ENCODE measurements at places on chromosomes 6 and 20.

DNA sequence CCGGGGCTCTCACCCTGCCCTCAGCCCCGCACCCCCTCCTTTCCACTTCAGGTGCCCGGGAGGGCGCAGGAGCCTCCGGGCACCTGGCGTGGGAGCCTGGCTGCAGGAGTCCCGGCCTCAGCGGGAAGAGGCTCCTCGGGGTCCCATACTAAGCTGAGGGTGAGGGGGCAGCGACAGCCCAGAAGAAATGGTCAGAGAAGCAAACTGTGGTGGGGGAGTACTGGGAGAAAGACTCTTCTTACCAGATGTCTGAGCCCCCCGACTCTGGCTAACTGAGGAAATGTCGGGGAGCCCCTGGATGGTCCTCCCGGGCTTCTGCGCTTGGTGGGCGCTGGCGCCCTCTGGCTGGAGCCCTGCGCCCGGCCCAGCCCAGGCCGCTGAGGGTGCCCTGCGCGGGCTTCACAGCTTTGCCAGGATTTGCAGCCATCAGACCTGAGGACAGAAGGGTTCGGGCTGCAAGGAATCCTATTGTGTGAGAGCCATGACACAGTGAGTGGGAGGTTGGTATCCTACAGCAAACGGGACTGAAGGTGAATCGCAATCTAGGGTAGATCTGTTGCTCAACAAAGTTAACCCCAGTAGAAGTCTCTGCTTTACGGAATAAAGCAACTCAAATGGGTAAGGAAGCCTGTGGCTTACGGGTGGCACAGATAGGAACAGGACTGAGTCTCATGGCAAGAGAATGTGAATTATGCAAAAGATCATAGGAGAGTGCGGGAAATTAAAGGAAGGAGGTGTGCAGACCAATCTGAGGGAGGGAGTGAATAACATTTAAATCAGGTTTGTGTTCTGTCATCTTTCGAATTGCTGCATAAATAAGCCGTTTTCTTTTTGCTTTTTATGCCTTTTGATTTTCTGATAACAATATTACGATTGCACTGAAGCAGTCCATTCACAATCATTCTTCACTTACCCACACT is 639 bp upstream of the RCAN2 start:
- peak; percentile 11 for DNase-seq

GRCh38 chr20:12014276-12014675 is 96.6 kb downstream of the BTBD3 start:
- no peak for DNase-seq

DNA sequence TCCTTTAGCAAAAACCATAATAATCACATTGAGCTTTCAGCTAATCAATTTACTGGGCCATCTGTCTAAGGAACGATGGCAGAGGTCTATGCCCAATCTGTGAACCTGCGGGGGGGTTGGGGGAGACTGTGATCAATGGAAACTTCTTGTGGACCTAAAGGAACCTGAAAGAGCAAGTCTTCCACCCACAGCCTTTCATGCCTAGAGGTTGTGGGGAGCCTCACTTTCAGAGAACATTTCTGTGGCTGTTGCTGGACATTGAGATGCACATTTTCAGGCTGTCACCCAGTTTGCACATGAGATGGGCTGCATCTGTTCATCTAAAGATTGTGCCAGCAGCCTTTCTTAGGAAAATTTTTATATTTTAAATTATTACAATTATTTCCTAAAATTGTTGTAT is 310.0 kb upstream of the SPTLC3 start:
- no peak for DNase-seq

- no peak for DNase-seq
Measured at GRCh38 chr6:17057322-17057721, 44.5 kb upstream of the STMND1 start.

GRCh38 chr6:5680095-5680494 is 326.6 kb downstream of the NRN1 start:
- no peak for DNase-seq

DNA sequence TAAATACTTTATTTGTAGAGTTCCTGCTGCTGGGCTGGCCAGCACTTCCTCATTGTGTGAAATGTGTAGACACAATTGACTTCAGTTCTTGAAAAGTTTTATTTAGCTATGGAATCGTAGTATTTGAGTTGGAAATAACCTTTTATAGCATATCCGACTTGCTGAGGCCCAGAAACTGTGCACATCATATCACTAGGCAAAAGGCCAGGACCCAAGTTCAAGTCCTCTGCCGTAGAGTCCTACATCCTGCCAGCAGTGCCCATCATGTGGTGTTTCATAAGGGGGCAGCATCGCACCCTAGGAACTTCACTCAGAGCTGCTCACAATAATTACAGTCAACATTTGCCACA is 207.7 kb upstream of the SNX9 start:
- no peak for DNase-seq

- DNase-seq: no peak
Measured at GRCh38 chr6:82073484-82073883, 174.1 kb downstream of the IBTK start.

DNA sequence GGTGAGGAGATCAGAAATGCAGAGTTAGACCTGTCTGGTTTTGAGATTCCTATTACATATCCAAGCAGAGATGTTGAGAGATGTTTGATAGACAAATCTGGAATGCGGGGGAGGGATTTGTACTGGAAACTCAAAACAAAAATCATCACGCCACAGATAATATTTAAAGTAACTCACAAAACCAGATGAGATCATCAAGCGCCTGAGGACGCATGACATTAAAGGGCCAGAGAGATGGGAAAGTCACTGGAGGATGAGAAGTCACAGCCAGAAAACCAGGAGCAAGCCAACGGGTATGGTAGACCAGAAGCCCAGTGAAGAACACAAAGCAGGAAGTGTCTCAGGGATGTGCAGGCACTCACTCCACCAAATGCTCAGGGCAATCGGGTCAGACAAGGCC is 87.7 kb downstream of the DLL1 start:
- no peak for DNase-seq

- no peak for DNase-seq
Measured at GRCh38 chr6:153135681-153136080, 4.6 kb upstream of the RGS17 start.

GRCh38 chr6:128519132-128519930 is 1.1 kb downstream of the PTPRK start:
- peak; percentile 36 for DNase-seq

GRCh38 chr6:36248980-36249379 is 20.9 kb upstream of the PNPLA1 start:
- DNase-seq: no peak

GRCh38 chr6:22575190-22575589 is 5.8 kb downstream of the HDGFL1 start:
- no peak for DNase-seq

Measured in activated CD4-positive, alpha-beta memory T cell treated with anti-CD3 and anti-CD28 coated beads for 36 hours (primary cell).